ENCODE measurements at places on chromosomes 11 and 22.
A peak's percentile ranks its signal among the peaks of the same experiment; 100 is the strongest.

DNA sequence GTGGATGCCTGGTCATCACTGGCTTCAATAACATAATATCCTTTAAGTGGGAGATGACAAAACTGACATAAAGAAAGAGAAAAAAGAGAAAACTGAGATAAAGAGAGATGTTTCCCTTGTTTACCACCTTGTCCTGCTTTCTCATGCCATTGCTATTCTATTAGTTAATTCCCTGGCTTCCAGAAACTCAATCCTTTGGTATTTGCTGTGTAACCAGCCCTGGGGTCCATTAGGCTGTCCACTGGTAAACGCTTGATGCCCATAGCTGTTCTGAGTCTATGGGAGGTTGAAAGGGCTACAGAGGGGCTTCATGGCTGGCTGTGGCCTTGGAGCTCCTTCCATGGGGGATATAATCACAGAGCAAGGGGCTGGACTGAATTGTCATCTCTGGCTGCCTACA lies 243.4 kb upstream of the PLET1 start:
- no peak for DNase-seq

GRCh38 chr11:65114538-65115171 lies 2.8 kb downstream of the ZNHIT2 start:
- no peak for DNase-seq

- DNase-seq: peak; percentile 96
Measured at GRCh38 chr11:45921561-45922424, 663 bp upstream of the LARGE2 start.

- DNase-seq: peak; percentile 96
Measured at GRCh38 chr11:75639762-75640181, 29.1 kb downstream of the MAP6 start.

- no peak for DNase-seq
Measured at GRCh38 chr22:43750751-43751150, 61.4 kb downstream of the EFCAB6 start.

DNA sequence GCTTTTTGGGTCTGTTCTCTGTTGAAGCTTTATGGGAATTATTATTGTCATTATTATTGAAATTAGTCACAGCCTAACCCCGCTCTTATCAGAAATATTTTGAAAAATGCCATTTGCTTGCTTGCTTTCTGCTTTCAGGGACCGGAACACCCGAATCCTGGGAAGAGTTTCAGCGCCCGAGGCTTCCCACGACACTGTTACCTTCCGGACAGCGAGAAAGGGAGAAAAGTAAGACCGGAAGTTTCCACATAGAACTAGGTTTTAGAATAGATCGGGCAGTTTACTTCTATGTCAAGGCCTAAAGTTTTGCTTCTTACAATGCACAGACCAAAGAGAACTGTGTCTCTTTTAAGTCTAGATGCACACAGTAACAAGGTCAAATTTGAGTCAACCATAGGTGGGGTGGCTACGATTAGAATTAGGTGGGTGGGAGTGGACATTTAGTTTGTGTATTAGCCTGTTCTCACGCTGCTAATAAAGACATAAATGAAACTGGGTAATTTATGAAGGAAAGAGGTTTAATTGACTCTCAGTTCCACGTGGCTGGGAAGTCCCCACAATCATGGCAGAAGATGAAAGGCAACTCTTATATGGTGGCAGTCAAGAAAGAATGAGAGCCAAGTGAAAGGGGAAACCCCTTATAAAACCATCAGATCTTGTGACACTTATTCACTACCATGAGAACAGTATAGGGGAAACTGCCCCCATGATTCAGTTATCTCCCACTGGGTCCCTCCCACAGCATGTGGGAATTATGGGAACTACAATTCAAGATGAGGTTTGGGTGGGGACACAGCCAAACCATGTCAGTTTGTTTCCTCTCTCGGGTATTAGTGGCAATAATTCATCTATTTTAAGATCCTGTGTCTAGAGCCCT lies 12.9 kb downstream of the MPEG1 start:
- no peak for DNase-seq

- DNase-seq: no peak
Measured at GRCh38 chr11:108233277-108233945, 10.5 kb downstream of the ATM start.

DNA sequence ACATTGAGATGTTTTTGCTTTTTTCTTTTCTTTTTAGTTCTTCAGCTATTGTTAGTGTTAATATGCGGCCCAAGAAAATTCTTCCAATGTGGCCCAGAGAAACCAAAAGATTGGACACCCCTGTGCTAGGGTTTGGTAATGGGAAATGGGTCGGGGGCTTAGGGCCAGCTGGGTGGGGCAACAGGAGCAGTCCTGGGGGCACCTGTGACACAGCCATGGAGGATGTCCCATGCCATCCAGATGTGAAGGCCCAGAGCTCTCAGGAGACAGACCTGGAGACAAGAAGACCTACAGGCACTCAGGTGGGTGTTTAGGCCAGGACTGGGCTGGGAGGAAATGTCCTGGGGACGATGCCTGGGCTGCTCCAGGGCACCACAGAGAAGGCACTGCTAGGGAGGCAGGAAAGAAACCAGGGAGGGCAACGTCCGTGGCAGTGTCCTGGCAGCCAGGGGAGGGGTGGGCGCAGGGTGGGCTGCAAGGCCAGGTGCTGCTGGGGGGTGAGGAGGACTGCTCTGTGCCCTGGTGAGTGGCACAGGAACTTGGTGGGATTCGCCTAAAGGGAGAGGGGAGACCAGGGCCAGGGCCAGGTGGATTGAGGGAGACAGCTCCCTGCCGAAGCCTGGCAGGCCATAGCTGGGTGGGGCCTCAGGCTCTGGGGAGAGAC lies 21.4 kb downstream of the RELT start:
- DNase-seq: no peak

DNA sequence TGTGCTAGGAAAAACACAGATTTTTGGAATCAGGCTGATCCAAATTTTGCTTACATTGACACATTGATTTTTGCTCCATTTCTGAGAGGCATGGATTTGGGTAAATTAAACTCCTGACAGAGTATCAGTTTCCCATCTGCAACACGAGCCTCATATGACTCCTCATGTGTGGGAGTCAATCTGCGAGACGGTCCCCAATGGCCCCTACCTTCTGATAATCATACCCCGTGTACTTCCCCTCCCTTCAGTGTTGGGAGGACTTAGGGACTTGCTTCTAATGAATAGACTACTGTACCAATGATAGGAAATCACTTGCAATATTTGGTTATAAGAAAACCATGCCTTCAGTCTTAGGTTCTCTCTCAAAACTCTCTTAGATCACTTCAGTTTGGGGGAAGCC lies 302.7 kb downstream of the ETS1 start:
- DNase-seq: no peak

DNA sequence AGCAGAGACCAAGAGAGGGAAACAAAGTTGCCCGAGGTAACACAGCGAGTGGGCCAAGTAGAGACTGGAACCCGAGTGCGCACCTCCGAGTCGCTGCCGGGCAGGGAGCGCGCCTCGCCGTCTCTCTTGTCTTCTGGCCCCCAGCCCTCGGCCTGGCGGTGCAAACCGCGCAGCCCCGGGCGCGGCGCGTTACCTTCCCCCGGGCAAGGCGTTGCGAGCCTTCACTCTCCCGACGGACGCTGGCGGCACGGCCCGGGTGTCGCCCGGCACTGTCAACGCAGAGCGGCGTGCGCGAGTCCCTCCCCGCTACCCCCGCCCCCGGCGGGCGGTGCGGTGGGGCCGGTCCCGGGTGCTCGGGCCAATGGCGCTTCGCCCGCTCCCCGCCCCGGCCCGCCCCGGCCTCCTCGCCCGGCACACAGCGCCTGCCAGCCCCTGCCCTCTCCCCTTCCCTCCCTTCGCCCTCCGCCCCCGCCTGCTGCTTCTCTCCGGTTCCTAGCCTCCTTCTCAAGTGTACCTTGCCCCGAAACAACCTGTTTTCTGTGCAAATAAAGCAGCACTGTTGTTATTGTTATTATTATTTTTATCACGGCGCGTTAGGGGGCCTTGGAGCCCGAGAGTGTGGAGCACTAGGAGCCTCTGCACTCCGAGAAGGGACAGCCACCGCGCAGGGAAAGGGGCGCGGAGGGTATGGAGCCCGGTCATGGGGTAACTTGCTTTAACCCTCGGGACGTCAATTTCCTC lies at the start of gene SYTL2:
SYTL2 (minus strand) TSS at position 271 of the 741 bp plus-strand sequence. CDS start 53,416 bp downstream, outside the sequence.
- DNase-seq: peak; percentile 73

DNA sequence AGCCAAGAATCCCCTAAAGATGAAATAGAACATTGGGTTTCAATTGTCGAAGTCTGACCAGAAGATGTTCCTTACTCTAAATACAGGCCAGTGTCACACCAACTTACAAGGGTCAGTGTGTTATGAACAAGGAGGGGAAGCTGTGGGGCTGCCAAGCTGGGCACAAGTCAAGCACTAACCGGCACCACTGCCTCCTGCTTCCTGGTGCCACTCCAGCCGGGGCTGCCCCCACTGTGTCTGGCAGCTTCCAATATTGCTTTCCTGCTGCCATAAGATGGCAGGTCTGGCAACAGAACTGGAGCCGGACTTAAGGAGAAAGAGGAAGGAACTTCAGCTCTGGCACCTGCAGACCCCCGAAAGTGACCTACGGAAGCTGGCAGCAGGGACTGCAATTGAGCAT lies 13.7 kb upstream of the VPS37C start:
- DNase-seq: no peak

GRCh38 chr11:21396342-21397008 lies 727.1 kb downstream of the NELL1 start:
- no peak for DNase-seq

DNA sequence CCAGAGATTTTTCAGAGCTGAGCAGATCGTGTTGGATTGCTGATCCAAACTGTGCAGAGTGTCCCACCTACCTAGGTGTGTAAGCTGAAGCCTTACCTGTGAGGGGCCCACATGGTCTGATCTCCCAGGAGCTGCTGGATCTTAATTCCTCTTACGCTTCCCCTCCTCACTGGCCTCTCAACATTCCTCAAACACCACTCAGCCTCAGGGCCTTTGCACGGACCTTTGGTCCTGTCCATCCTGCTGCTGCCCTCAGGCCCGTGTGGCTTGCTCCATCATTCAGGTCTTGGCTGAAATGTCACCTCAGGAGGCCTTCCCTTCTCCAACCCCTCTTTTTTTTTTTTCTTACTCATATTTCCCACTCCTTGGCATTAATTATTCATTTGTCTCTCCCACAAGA lies 21.1 kb upstream of the RAB1B start:
- no peak for DNase-seq

- peak; percentile 54 for DNase-seq
Measured at GRCh38 chr11:115334932-115335788, 169.1 kb downstream of the CADM1 start.

- DNase-seq: no peak
Measured at GRCh38 chr22:25068707-25069106, 116.2 kb downstream of the KIAA1671 start.

DNA sequence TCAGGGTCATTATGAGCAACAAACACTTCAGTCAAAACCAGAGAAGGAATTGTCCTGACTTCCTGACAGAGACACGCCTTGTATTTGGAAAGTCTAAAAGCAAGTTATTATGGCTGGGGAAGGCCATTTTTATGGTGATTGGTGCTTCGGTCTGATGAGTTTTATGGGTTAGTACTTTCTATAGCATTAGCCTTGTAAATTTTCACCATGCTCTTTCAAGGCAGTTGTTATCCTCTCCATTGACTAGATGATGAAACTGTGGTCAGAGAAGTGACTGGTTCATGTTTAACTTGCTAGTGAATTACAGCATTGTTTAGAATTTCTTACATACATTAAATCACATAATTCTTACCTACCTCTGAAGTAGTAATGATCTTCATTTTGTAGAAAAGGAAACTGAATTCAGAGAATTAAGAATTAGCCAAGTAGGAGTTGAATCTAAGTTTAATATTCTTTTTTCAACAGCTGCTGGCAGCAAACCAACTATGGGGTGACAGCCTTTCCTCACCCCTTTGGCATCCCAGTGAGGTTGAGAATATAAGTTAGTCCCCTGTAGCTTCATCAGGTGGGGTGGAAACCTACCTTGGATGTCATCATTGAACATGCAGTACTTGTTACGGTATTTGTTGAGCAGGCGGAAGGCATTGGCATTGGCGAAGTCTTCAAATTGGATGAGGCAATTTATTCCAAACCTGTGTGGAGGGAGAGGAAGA lies 90.0 kb downstream of the CCDC81 start:
- no peak for DNase-seq
